ENCODE measurements at places on chromosomes 5 and 9. TPM values are rescaled to one million over a fixed set of nuclear protein-coding genes. Genes with fewer than 3 reads are reported as not detected.

- no peak for DNase-seq
These were observed 1.8 kb downstream of the TRIM7 start for GRCh38 chr5:181203093-181203711.

- no peak for DNase-seq
These were observed 13.7 kb downstream of the FCN2 start for GRCh38 chr9:134894136-134894860.

DNA sequence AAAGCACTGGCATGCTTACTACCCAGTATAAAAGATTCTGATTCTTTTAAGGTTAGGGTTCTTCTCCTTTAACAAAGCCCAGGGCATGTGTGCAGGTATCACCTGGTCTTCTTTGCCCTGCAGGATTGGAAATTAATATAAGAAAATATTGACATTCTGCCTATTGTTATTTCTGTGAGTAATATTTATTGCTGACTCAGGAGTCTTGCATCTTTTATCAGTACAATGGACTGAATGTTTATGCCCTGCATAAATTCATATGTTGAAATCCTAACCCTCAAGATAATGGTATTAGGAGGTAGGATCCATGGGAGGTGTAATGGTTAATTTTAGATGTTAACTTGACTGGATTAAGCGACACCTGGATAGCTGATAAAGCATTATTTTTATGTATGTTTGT lies 189.0 kb downstream of the LRRC70 start:
- no peak for DNase-seq

GRCh38 chr5:126508962-126509279 lies 85.7 kb downstream of the GRAMD2B start:
- no peak for DNase-seq

DNA sequence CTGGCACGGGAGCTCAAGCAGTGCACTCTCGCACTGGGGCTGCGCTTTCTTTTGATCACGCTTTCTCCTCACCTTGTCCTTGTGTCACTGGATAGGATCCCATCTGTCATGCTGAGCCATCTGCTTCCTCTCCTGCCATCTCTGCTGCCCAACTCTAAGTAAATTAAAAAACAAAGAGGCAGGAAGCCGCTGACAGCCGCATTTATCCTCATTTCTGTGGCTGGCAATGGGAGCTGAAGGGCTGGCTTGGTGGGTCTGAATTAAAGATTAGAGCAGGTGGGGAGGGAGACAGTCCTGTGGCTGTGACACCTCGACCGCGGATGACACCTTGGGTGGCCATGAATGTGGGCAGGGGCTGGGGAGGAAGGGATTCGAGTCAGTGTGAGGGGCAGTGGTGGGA lies 159.2 kb upstream of the ALDH1B1 start:
- no peak for DNase-seq

GRCh38 chr9:19117039-19117716 lies 10.1 kb downstream of the PLIN2 start:
- no peak for DNase-seq

The SLC26A2 gene
- 20.1 TPM for total RNA-seq

GRCh38 chr9:116087246-116087645 lies 66.3 kb upstream of the PAPPA start:
- DNase-seq = peak; percentile 18

DNA sequence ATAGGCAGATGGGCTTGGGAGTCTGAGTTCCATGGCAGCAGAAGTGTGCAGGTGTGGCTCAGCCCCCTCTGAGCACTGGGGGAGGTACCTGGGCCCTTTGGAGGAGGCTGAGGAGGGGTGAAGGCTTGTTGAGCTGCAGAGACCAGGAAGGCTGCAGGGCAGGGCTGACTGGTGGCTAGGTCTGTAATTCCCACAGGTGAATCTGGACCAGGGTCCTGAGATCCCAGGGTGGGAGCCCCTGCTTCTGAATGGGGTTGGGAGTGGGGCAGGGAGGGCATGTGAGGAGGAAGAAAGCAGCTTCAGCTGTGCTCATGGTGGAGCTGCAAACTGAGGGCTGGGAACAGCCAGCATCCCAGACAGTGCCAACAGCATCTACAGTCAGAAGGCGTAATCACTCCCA lies 111.1 kb downstream of the CACNA1B start:
- DNase-seq = no peak

- DNase-seq = no peak
These were observed 41.5 kb downstream of the UBE2R2 start for GRCh38 chr9:33858423-33858822.

The EQTN gene
- 3.4 TPM for total RNA-seq

- peak; percentile 35 for DNase-seq
These were observed 284.9 kb upstream of the IRX1 start for GRCh38 chr5:3310541-3311261.

DNA sequence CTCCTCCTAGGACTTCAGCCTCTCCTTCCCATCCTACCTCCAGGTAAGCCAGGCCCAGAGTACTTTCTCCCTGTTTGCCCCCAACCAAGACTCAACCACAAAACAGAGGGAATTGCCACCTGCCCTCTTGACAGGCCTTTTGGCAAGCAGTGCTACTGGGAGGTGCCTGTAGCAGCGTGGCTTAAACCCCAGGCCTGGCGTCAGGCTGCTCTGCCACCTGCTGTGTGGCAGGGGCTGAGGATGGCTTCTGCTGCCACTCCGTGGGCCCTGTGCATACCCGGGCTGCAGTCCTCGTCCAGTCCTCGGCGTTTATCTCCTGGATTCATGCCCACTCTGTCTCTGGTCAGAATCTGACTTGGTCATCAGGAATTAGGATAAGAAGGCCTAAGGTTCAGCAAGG lies 163.1 kb downstream of the PAX5 start:
- no peak for DNase-seq

- no peak for DNase-seq
These were observed 91.4 kb upstream of the PAPPA start for GRCh38 chr9:116062206-116062550.

The TEX10 gene
- total RNA-seq = 71.8 TPM

- DNase-seq = peak; percentile 67
These were observed 38.1 kb upstream of the TUSC1 start for GRCh38 chr9:25716220-25716872.

The FOXD4 gene
- not detected for total RNA-seq

DNA sequence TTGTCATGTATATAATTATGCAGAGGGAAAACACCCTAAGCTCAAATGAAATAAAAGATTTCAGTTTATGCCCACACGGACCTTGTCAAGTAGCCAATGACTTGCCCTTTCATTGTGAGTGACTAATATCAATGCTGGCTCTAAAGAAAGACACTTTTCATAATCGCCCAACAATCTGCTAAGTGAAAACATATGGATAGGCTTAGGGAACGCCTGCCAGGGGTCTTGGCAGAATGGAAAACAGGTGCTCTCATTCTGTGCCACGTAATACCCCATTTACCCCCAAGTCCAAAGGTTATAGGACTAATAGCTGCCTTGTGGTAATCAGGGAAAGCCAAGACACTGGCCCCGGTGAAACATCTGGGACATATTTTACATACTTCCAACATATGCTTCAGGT lies 157.7 kb downstream of the SLF1 start:
- no peak for DNase-seq

- DNase-seq = no peak
These were observed 134.2 kb downstream of the MPDZ start for GRCh38 chr9:13145340-13145739.

The SH3TC2 gene
- 0.69 TPM for total RNA-seq

The GPRIN1 gene
- total RNA-seq = 0.67 TPM

The TOR1A gene
- total RNA-seq = 39.6 TPM

GRCh38 chr5:134249469-134250379 lies 23.9 kb upstream of the PPP2CA start:
- DNase-seq = no peak

DNA sequence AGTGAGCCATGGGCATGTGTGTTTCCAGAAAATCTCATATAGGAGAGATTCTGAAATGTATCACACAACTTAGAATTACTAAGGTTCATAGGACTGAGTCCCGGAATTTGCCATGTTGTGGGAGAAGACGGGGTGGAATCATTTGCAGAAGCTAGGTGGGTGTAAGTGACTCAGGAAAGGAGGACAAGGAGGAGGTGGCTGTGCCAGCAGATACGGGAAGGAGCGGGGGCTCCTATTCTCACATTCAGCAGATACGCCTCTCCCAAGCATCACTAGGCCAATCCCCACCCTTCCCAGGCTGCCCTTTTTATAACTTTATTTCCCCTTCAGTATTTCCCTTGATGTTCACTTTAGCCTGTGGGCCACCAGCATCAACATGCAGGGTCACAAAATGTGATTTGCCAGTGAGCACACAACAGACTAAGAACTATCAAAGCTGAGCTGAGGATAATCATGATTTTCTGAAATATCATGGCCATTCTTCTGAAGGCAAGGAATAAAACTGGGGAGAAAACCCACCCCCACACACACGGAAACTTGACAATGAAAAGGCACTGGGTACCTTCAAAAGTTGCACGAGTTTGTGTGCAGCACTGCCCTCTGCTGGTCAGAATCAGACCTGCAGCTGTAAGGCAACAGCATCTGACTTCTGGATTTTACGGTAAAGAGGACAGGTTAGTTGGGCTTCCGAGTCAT lies 133.2 kb downstream of the MTX3 start:
- peak; percentile 64 for DNase-seq

- no peak for DNase-seq
These were observed 44.2 kb downstream of the PKD2L2 start for GRCh38 chr5:137933491-137933911.

The SLC45A2 gene
- total RNA-seq = 0.06 TPM

- DNase-seq = no peak
These were observed 33.4 kb downstream of the TEK start for GRCh38 chr9:27142299-27142930.

The SHOC1 gene
- not detected for total RNA-seq

DNA sequence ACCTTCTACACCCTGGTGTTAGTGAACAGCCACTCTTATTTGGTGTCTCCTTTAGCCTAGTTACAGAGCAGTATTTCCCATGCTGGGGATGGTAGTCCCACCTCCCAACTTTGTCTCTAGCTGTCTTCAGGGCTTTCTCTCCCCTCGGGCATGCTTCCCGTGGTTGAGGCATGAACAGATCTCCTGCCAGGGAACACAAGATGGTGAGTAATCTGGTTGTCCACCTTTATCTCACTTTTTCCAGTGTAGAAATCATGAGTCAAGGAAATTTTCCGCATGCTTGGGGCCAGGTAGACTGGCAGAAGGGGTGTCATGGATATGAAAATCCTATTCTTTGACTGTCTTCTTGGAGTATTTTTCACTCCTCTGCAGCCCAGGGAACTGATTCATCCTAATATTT lies 532.9 kb downstream of the ANXA1 start:
- no peak for DNase-seq

DNA sequence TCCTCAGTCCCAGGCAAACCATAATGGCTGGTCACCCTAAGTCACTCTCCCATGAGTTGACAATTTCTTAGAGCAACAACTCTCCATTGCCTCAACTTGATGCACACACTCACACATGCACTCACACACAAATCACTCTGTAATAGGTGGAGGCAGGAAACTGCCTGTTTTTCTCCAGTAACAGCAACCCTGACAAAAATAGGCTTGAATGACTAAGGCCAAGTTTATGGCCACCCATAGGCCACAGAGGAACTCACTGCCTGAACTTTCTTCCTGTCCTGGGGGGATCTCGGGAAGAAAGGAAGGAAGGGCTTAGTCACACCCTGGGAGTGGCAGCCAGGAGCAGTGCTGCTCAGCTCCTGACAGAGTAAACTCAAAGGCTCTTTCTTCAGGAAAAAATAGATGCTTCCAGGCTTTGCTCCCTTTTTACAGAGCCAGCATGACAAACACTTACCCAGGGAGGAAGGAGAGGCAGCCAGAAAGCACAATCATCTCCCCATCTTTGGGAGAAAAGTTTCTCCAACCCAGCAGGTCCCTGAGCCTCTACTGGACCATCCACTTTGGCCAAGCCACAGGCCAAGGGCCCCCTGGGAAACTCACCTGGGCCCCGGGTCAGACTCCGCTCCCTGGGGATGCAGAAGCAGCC lies 368 bp downstream of the SH3TC2 start:
- no peak for DNase-seq

The POLR3G gene
- 8.4 TPM for total RNA-seq

The CATSPER3 gene
- not detected for total RNA-seq

DNA sequence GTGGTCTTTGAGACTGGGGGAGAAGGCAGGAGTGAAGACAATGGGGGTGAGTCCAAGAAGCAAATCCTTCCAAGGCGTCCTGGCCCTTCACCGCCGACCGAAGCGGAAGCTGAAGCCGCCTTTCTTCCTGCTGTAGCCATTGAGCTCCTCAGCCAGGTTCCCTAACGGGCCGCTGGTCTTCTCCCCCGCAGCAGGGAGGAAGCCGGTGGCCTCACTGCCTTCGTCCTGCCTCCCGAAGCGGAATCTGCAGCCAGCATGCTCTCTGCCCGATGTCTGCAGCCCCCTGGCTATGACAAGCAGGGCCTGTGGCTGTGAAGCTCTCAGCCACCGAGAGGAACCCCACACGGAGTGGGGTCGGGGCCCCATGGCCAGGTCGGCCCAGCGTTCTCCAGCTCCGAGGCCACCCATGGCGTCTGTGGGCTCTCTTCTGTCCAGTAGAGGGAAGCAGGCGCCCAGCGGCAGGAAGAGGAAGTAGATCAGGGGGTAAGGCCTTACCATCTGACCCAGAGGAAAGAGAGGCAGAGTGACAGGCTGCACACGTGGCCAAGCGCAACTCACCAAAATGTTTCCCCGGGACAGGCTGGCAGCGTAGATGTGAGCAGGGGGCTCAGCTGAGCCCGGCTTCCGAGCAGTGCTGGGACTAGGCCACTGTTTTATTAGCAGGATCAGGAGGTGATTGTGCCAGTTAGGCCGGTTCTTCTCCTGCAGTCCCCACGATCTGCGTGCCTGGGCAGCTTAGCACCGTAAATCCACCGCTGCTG lies 3.1 kb downstream of the QRFP start:
- peak; percentile 78 for DNase-seq

- DNase-seq = no peak
These were observed 49.5 kb upstream of the MACIR start for GRCh38 chr5:103209065-103209464.

DNA sequence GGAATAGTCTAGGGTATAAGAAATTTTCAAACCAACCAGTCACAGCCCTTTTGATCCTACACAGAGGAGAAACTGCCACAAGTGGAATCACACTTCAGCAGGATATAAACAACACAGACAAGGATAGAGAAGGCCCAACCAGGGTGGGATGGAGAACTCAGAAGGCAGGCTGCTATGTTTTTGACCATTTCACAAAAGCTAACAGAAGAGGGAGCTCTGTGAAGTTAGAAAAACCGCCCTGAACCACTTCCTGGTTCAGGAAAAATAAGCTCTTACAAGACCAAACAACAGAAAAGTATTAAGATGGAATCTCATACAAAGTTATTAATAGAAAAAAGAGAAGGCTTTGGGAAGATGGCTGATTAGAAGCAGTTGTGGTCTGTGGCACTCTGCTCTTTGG lies 960 bp upstream of the IFNB1 start:
- DNase-seq = no peak

Data from neural progenitor cell (in vitro differentiated cells).